Natural killer cell treated with Interleukin-12 subunit alpha and Interleukin-12 subunit beta and Interleukin-15 and Interleukin-18, amount 100 ng/mL, for 72 hours (primary cell): ENCODE measurements at places on chromosomes 11 and 22.

DNA sequence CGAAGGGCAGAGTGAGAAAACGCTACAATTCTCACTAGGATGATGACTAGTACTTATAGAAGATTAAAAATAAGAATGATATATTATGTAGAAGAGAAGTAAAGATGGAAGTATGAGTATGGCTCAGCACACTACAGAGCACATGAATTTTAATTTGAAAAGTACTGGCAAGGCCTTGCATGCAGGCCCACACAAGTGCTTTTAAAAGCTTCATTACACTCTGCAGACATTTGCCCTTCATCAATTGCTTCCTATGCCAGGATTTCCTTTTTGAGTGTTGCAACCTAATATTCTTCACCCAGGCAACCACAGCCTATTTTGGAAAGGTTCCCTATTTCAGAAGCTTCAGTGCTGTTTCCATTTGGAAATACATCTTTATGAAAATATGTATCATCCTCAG, 81.1 kb downstream of the LARGE2 start:
- DNase-seq, result no peak

GRCh38 chr22:50403701-50404101, 60.6 kb downstream of the PPP6R2 start:
- DNase-seq, result no peak

GRCh38 chr11:134062265-134063123, 6.4 kb upstream of the JAM3 start:
- DNase-seq, result no peak

- no peak for DNase-seq
Observed at GRCh38 chr11:71917646-71918140, 10.7 kb downstream of the XNDC1N start.

DNA sequence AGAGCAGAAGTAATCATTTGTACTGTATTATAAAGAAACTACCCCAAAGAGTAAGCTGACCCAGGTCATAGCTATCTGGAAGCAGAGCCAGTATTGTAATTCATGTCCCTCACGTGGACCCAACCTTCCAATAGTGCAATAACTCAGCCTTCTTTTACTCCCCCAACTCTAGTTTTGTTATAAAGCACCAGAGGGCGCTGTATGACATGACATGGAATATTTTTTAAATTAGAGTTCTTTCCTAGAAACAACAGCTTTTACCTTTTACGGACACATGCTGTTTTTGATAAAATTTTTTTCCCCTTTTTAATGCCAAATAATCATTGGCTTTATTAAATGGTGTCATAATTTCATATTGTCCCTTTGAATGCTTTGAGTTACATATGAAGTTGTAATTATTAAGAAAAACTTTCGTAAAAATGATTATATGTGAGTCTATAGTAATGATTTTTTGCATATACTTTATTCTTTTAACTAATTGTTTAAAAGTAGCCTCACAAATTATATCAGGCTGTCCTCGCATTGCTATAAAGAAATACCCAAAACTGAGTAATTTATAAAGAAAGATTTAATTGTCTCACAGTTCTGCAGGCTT, 76.9 kb downstream of the DKK3 start:
- DNase-seq, result no peak

- DNase-seq, result no peak
Observed at GRCh38 chr11:27705873-27706820, 5.9 kb upstream of the BDNF start.

DNA sequence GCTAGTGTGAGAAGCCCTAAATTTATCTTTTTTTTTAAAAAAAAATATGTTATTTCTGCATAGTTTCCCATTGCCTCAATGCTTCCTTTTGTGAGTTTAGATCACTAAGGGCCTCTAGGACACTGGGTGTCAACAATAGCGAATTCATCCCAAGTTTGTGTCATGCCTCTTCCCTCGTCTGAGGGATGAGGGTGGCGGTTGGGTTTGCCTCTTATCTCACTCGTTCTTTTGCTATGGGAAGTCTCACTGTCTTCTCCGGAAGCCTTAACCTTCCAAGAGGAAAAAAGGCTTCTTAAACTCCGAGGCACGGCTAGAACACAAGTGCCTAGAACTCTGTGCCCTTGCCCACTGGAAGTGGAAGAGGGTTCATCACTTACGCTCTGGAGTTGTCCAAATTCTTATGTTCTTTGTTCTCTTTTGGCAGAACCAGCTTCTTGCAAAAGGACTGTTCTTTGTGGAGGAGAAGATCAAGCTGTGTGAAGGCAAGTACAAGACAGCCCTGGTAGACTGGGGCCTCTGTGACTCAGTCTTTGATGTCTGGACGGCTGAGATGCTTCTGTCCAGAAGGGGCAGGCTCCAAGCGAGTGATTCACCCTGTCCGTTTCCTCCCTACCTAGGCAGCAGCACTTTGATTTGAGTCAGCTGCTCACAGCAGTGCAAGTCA, 78.5 kb downstream of the TRAF6 start:
- peak; percentile 76 for DNase-seq

DNA sequence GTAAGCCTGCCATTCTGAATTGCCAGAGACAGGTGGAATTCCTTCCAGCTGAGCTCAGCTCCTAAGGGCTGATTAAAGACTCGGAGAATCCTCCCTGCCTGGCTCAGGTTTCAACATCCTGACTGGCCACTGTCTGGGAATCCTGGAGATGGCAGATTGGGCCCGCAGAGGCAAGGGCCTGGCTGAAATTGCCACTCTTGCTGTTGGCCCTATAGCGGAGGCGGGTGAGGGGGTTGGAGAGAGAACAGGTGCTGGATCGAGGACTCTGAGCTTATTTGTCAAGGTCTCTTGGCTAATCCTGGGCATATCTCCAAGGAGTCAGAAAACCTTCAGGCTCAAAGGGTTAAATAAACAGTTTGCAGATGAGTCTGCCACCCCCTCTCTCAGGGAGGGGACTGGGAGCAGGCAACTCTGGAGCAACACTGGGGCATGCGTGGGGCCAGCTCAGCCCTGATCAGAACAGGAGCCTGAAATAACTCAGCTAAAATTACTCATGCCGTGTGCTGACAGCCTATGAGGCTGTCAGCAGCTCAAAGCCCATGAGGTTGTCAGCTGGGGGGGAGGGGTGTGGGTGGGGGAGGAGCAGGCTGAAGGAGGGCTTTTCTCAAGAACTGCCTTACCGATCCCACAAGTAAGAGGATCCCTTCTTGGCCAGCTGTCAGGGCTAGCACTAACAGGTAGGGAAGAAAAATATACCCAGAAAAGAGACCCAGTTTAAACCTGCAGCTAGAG, 14.7 kb upstream of the MFRP start:
- DNase-seq, result no peak

DNA sequence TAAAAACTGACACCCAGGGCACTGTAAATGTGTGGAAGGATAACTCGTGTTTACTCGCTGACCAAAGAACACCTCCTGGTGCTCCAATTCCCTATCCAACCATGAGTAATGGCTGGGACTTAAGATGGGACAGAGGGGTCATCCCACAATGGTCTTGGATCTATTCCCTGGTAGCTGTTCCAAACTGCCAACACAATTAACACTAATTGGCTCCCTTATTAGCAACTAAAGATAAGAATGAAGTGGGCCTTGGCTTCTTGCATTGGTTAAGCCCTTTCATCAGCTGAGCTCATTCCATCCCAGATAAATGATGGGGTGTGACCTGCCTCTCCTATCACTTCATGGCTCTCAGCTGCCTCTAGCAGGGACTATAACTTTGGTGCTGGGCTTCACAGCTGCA, 1.5 kb upstream of the SIK3 start:
- DNase-seq, result no peak

DNA sequence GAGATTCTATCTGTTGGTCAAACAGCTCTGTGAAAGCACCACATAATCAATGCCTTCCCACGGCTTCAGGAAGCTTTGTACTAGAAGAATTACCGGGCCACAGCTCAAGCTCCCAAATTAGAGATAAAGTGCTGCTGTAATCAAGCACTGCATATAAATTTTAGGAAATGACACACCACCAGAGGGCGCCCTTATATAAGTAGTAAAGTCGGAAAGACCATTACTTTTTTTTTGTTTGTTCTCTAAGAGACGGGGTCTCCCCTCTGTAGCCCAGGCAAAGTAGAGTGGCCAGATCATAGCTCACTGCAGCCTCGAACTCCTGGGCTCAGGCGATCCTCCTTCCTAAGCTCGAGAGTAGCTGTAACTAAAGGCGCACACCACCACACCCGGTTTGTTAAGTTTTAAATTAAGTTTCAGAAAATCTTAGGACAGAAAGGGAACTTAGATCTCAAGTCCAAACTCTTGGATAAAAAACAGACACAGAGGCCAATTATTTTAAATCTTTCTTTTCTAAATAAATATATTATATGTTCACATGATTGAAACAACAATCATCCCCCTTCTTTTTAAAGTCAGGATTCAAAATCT, 32.6 kb downstream of the PRCP start:
- peak; percentile 76 for DNase-seq

DNA sequence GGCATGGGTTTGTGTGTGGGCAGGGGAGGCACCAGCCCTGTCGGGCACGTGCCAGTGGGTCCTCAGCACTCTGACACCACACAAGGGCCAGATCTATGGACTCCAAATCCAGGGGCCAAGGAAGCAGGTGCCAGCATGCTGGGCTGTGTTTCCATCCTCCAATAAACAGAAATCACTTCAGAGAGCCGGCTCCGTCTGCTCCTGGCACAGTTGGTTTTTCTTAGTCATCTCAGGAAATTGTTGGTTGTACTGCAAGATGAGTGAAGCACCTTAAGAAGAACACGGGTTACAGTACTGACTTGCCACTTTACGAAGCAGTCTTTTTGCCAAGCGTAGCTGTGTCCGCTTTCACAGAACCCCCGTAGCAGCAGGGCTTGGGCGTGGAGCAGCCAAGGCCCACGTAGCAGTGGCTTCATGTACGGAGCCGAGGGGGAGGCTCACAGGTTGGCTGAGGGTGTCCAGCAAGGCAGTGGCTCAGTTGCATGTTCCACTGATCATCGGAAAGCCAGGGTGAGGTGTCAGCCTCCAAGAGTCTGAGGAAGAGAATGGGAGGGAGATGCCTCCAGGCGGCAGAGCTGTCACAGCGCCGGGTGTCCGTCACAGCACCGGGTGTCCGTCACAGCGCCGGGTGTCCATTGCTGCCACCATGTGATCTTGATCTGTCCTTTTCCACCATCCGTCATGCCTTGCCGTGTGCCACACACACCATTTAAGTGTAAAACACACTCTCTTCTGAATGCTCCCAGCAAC, 314.9 kb downstream of the CTTN start:
- DNase-seq, result no peak

GRCh38 chr11:63892228-63892627, 24.7 kb downstream of the RCOR2 start:
- no peak for DNase-seq

GRCh38 chr22:23767303-23767672, 484 bp downstream of the CHCHD10 start:
- DNase-seq, result no peak

GRCh38 chr11:3006505-3007260, 14.6 kb upstream of the NAP1L4 start:
- no peak for DNase-seq

DNA sequence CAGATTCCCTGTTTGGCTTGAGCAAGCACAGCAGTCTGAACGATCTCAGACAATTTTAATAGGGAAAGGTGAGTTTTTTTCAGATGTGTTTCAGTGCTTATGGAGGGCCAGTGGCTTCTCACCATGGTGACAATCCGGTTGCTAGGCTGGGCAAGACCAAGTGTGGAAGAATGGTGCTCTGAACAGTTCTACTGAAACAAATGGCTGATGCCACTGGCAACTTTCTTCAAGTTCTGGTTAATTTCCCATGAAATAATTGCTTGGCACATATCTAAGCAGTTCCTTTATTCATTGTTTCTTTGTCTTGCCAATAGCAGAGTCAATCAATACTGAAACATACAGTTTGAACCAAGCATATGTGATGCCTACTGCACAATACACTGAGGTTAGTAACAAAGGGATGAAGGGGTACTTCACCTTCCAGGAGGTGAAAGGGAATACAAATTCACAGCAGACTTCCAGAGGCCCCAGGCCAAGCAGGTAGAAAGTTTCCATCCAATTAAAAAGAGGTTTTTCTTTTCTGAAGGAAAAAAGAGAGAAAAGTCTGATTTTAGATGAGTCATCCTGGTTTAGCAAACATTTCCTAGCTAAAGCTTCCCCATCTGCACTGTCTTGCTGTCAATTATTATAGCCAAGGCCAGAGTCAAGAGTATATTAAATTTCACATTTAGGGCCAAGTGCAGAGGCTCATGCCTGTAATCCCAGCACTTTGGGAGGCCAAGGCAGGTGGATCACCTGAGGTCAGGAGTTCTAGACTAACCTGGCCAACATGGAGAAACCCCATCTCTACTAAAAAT, 21.2 kb upstream of the NDUFC2 start:
- no peak for DNase-seq

- no peak for DNase-seq
Observed at GRCh38 chr11:129580278-129580677, 204.6 kb downstream of the BARX2 start.

- no peak for DNase-seq
Observed at GRCh38 chr22:46595545-46595944, 24.6 kb upstream of the GRAMD4 start.

DNA sequence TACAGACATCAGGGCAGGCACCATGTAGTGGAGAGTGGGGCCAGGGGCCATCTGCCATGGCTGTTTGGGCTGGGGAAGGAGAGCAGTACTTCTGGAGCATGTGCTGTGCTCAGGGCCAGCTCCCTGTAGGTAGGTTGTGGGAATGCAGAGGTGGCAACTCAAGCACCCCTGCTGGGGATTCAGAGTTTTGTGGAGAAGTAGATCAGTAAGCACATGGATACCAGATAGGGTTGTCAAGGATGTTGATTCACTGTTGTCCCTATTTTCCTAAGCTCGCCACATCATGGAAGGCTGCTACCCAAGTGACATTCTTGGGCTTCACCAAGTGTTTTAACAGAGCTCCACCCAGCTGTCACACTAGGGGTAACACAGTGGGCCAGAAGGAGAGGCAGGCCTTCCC, 67.2 kb downstream of the BMAL1 start:
- no peak for DNase-seq

- DNase-seq, result no peak
Observed at GRCh38 chr11:62149986-62150886, 26.4 kb downstream of the INCENP start.

- DNase-seq, result no peak
Observed at GRCh38 chr11:126734752-126735151, 265.8 kb downstream of the KIRREL3 start.

- no peak for DNase-seq
Observed at GRCh38 chr22:23033116-23033905, 37.0 kb upstream of the GNAZ start.

DNA sequence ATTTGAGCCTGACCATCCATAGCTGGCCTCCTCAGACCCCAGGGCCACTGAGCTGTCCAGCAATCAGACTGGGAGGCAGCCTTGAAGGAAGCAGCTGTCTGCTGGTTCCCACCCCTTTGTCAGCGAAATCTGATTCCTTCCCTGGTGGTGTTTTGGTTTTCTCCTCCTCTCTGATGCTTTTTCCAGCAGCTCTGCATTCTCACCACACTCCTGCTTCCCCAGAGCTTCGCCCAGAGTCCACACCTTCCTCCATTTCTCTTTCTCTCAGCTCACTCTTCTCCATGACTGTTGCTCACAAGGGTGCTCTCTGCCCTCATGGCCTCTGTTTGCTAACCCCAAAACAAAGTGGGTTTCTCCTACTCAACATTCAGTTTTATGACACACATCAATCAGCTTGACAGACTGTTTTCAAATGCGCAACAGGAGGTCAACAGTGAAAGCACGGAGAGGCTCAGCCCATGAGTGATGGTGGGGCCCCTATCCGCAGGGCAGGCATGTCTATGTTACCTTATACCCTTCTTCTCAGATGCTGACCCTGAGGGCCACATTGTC, 130.6 kb upstream of the MTNR1B start:
- DNase-seq, result no peak
